ENCODE measurements at places on chromosomes 13 and 19. TPM values are rescaled to one million over a fixed set of nuclear protein-coding genes. Genes with fewer than 3 reads are reported as not detected.

Gene BICRA
- 6.7 TPM for total RNA-seq

Gene IGLON5
- total RNA-seq, result 0.23 TPM

Gene PSG1
- total RNA-seq, result not detected

Gene EML2
- total RNA-seq, result 136 TPM

Data from adrenal gland (tissue), 19 donors.